ENCODE measurements at places on chromosomes 7 and 10.

DNA sequence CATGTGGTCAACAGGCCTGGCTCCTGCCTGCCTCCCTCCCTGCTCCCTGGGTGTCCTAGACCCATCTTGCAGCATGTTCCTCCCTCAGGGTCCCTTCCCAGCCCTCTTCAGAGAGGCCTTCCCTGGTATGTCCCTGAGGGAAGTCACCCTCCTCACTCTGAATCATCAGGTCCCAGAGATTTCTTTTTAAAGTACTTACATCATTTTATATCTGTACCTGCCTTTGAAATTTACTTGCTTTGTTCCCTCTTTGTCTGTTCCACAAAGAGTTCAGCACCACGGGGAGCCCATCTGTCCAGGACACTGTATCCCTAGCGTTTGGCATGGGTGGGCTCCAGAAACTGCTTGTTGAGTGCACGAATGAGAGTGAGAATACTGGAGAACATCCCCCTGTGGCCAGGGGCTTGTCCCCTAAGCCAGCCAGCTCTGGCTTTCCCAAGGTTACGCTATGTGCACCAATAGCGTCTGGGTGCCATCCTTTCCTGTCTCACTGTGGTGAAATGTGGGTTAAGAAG, 50.6 kb upstream of the IGFBP3 start:
- DNase-seq = no peak

GRCh38 chr7:132109769-132110168, 466.5 kb downstream of the PLXNA4 start:
- no peak for DNase-seq

DNA sequence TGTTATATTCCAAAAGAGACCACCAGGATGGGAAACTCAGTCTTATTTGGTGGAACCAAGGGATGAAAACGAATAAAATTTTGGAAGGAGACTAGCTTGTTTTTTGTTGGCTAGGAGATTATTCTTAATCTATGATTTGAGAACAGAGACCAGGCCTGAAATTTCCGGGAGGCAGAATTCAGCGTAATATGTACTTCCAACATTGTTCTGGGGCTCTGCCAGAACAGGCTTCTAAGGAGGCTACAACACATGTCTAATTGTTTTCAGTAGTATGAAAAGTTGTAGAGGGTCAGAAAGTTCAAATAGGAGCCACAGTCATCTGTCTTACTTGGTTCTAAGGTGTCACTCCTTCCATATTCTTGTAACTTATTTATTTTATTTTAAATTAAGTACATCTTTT, 1.7 kb downstream of the DDX21 start:
- no peak for DNase-seq

GRCh38 chr10:46016811-46017210, 13.6 kb downstream of the NCOA4 start:
- no peak for DNase-seq

DNA sequence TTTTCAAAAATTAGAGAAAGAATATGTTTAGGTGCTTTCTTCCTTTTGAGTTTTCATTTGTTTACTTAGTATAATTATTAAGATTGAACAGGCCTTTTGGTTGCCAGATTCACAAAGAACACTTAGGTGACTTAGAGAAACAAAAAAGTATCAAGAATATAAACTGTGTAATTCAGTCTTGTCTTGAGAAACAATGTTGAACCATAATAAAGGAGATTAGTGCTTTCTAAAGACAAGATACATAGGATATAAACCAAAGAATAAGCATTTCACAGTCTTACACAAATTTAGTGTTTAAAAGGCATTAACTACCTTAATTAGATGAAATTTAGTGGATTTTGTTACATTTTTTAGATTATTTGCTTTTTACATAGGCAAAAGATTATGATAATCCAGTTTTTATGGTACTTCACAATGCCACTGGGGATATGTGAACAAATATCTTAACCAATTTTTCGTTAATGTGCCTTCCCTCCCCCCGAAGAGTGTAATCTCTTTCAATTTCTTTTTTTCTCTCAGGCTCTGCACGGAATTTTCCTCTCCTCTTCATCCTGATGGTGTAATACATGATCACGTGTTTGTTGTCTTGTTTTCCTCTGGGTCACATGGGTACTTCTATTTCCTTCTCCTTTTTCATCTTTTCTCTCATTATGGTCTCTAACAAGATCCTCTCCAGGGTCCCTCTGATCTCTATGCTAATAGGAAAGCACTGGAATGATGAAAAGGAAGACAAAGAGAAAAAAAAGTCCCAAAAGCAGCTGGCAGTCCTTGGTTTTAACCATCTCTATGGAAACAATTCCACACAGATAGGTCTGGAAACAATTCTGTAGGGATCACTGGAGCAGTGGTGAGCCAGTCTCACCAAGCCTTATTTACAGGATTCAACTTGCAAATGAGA, 3.7 kb upstream of the HNRNPH3 start:
- no peak for DNase-seq

- no peak for DNase-seq
These were observed 78.3 kb downstream of the GRK5 start for GRCh38 chr10:119285495-119286267.

DNA sequence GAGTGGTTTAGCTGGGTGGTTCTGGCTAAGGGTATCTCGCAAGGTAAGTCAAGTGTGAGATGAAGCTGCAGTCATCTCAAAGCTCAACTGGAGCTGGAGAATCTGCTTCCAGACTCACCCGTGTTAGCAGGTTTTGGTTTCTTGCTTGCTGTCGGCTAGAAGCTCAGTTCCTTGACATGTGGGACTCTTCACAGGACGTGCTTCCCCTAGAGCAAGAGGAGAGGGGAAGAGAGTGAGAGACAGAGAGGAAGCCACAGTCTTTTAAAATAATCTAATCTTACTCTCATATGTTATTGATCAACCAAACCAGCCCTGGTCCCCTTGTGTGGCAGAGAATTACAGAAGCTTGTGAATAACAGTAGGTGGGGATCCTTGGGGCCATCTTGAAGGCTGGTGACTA, 199.5 kb downstream of the REEP3 start:
- no peak for DNase-seq

- DNase-seq = no peak
These were observed 46.0 kb upstream of the TMEM254 start for GRCh38 chr10:80032503-80032902.

DNA sequence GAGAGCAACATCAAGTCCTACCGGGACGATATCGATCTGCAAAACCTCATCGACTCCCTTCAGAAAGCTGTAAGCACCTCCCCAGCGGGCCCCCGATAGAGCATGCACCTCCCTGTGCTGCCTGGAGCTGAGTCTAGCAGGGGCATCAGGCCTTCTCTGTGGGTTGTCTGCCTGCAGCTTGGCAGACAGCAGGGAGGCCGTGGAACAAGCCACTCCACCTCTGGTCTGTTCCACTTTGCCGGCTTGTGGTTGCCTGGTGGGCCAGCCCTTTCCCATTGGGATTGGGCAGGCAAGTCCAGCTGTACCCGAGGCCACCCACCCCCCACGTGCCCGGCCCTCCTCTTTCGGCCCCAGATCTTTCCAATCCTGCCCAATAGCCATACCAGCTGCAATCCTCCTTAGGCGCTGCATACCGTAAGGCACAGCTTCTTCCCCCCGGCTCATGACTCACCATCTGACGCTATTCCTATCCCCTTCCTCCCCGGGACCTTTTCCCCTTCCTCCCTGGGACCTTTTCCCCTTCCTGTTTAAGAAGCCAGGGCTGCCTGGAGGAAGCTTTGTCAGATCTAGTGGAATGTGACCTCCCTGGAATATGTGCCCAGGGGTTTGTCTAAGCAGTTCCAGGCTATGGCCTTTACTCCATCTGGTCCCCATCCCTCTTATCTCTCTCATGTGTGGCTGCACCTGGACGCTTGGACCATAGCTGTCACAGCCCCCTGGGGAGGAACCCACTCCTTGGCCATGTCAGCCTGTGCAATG, 28.1 kb upstream of the SH2D4B start:
- DNase-seq = no peak

GRCh38 chr7:64907641-64908326, 4.7 kb downstream of the ZNF273 start:
- DNase-seq = no peak

DNA sequence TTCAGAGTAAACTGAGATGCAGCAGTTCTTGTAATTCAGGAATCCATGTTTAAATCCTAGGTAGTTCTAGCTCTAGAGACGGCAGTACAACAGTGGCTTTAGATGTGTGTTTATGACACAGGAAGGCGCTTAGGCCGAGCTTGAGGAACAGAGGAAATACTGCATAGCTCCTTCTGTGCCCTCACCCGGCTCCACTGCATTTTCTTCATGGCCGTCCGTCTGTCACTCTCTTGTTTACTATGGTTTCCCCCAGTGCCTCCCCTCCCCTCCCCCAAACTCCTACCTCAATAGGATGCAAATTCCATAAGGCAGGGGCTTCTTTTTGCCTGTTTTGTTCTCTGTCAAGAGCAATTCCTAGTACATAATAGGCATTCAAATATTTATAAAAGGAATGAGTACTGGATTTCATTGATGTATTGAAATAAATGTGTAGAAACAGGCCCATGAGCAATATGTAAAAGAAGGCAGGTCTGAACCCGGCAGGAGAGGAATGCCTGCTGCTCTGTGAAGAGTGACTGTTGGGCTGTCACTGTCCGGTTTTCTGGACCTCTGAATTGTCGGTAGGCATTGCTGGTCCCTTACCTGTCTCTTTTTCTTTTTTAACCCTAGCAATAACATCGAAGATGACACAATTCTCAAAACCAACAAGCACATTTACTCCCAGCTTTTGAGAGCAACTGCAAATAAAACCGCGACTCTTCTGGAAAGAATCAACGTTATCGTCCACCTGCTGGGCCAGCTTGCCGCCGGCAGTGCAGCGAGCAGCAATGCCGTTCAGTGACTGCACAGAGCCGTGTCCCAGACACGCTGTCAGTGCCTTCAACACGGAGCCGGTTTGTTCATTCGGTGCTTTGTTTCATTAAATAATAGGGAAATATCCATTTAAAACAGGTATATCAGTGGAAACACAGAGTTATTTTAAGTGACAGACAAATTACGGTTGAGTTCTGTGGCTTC, 12.7 kb downstream of the MMP21 start:
- DNase-seq = no peak

DNA sequence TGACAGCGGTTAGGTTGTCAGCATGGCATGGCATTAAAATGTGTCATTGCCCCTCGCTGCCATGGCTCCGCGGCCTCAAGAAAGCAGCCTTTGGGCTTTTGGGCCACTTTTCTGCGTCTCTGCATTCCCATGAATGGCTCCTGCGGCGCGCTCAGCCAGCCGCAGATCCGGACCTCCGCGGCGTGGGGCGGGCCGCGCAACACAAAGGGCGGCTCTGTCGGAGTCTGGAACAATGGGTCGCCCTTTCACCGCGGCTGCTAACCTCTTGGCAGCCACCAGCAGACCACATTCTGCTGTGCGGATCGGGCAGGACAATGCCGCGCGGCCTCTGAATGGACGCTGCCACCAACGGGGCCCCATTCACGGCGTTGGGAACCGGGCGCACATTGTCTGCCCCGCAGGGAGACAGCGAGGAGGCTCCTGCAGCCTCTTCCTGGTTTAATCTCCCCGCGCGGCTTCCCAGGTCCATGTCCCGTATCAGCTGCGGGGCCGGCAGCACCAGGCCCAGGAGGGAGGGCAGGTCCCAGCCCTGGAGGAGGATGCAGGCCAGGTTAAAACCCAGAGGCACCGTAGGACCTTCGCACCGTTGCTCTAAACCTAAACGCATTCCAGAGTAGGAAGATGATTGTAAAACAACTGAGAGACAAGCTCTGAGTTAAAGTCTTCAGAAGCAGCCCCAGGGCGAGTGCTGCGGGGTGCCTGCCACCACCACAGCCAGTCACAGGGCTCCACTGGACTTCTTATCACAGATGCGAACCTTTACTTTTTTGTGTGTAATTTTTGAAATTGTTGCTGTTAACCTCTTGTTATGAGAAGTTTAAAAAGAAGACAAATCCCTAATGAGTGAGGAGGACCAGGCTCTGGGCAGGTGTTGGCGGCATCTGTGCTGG, 71.6 kb downstream of the NKX6-2 start:
- no peak for DNase-seq

DNA sequence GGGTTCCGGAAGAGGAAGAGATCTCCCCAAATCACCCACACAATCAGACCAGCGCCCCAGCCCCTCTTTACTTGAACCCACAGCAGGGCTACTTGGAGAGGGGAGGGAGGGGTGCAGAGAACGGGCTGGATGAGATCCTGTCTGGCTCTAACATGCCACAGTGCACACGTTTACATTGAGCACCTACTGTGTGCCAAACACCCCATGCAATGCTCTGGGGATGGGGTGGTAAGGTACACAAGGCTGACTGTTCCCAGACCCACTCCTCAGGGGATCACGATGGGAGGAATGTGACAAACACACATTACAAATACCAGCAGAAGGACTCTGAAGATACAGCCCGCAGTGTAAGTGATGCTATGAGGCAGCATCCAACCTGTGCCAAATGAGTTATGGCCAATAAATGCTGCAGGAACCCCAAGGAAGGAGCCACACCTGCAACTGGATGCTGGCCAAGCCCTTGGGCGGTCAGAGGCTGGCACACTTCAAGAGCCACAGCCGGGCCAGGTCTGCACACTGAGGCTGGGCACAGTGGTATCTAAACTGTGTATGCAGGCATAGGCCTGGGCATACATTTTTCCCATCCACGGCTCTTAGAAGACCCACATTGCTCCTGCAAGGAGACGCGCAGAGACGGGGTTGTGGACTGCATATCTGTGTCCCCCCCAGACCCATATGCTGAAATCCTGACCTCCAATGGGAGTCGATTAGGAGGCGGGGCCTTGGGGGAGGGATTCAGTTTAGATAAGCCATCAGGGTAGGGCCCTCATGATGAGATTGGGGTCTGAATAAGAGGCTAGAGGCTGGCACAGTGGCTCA, 6.4 kb downstream of the SPOCK2 start:
- DNase-seq = no peak

- DNase-seq = no peak
These were observed 111.7 kb downstream of the PDGFA start for GRCh38 chr7:407721-408539.

- DNase-seq = no peak
These were observed 13.5 kb upstream of the RABGEF1 start for GRCh38 chr7:66727058-66727457.

DNA sequence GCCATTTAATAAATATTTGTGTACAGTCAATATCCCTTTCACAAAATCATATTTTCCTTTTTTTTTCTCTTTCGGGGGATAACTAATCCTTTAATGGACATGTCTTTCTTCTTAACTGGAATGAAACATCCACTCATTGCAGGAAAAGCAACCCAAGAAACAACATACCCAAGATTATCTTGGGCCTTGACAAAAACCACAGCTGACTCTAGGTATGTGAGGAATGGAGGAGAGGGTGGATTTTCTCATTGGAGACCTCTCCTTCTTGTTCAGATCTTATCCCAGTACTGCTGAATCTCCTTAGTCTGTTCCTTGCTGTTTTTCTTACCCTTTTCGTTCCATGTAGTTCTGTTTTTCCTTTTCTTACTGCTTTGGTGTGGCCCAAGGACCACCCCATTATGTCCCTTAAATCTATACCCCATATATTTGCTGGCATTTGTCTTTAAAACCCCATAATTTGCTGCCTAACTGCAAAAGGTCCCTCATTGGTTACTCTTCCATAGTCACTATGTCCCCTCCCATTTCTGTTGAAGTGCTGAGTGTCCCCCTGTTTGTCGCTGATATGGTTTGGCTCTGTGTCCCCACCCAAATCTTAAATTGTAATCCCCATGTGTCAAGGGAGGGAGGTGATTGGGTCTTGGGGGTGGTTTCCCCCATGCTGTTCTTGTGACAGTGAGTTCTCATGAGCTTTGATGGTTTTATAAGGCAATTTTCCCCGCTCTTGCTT, 6.8 kb upstream of the CDK6 start:
- no peak for DNase-seq

- no peak for DNase-seq
These were observed 444.2 kb upstream of the C7orf33 start for GRCh38 chr7:148146346-148146745.

All from activated naive CD4-positive, alpha-beta T cell (primary cell).